ENCODE measurements at places on chromosomes 2 and 18. TPM values are rescaled to one million over a fixed set of nuclear protein-coding genes. Genes with fewer than 3 reads are reported as not detected.

ZC3H6 gene
- 4.5 TPM for total RNA-seq

CAPN14 gene
- total RNA-seq, result 0.33 TPM

HJURP gene
- total RNA-seq, result 5.3 TPM

ME2 gene
- 52.9 TPM for total RNA-seq

EHBP1 gene
- 34.6 TPM for total RNA-seq

GAREM1 gene
- 8.1 TPM for total RNA-seq

GPR155 gene
- 20.5 TPM for total RNA-seq

ZNF521 gene
- total RNA-seq, result 13.3 TPM
